NCI-H1417 treated with DMSO at 0.1 percent for 48 hours (cell line): ENCODE measurements at places on chromosomes 11 and 22.

DNA sequence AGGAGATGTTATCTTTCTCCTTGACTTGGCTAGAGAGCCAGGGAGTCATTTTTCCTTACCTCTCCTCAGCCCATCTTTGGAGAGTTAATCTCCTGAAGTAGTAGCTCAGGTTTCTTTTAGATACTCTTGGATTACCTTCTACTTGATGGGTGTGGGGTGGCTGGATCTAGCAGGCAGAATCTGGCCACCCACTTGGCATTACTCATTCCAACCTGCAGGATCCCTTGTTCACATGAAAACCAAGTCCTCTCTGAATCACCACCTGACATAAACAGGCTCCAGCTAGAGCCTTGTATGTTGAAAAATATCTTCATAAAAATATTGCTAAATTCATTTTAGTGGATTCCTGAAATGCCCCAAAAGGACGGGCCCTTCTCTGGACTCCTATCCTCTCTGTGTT is 250.6 kb upstream of the PLET1 start:
- DNase-seq, result no peak

DNA sequence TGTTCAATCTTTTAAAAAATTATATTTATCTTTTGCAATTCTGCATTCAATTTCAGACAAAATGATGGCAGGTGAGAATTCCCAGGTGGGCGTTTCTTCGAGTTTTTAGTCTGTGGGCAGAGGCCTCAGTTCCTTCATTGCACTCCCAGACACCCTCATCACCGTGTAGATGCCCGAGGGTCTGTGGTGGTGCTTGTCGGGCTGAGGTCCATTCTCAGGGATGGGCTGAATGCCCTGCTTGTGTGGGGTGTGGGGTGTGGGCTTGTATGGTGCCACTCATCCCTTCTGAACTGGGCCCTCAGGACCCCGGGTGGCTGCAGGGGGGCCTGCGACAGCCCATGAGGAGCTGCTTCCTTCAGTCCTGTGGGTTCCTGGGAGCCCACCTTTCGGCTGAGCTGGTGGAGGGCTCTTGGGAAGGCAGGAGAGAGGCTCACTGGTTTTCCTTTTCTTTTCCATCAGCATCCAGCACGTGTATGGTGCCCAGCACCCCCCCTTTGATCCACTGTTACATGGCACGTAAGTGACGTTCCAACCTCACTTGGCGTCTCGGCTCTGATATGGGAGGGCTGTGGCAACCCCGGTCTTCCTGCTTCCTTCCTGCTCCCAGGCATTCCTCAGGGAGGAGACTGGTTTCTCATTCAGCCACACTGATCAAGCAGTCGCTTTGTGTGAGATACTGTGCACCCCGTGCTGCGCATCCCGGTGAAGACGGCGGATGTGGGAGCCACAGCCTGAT is 29.8 kb downstream of the TBC1D22A start:
- no peak for DNase-seq

- no peak for DNase-seq
Measured at GRCh38 chr22:44191036-44191454, 10.3 kb downstream of the PARVG start.

DNA sequence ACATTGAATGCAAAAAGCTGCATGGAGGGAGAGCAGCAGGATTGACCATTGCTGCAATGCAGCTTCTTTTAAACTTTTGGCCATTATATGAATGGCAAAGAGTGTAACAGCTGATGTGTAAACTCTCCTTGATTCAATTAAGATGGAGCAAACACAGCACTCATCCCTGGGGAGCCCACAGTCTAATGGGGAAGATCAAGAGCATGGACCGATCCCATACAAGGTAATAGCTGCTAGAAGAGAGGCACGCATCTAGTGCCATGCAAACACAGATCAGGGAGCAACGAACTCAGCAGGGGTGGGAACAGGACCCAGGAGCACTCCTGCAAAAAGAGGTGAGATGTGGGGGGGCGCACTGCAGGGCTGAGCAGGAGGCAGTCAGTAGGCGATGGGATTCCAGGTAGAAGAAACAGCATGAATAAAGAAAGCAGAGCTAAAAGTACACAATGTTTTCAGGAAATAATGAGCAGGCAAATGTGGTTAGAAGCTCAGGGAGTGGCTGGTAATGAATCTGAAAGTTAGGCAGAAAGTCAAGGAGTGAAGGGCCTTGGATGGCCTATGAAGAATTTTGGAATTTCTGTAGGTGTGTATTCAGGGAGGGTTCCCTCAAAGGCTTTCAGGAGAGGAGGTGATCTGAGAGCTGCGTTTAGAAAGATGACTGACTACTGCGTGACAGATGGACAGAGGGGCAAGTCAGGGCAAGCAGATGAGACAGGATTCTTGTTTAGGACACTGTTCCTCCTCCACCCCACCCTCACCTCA is 17.2 kb upstream of the BMAL1 start:
- no peak for DNase-seq

GRCh38 chr11:84384731-84385130 is 1098.6 kb upstream of the CCDC90B start:
- DNase-seq, result no peak

GRCh38 chr11:63445118-63445517 is 45.8 kb downstream of the PLAAT5 start:
- DNase-seq, result no peak

- no peak for DNase-seq
Measured at GRCh38 chr11:59769111-59769510, 13.9 kb downstream of the STX3 start.

GRCh38 chr11:116207019-116207418 is 565.8 kb downstream of the BUD13 start:
- DNase-seq, result no peak

DNA sequence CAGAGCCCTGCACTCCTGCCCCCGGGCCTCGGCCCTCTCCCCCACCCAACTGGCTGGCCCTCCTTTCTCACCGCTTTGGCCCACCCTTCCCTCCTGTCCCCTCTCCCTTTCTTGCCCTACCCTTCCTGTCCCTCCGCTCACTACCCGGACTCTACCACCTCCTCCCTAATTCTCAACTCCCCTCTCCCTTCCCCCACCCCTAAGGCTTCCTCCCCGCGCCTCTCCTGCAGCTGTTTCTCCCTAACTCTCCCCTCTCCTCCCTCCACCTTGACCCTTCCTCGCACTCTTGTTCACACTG is 421 bp downstream of the SLC15A3 start:
- DNase-seq, result no peak

DNA sequence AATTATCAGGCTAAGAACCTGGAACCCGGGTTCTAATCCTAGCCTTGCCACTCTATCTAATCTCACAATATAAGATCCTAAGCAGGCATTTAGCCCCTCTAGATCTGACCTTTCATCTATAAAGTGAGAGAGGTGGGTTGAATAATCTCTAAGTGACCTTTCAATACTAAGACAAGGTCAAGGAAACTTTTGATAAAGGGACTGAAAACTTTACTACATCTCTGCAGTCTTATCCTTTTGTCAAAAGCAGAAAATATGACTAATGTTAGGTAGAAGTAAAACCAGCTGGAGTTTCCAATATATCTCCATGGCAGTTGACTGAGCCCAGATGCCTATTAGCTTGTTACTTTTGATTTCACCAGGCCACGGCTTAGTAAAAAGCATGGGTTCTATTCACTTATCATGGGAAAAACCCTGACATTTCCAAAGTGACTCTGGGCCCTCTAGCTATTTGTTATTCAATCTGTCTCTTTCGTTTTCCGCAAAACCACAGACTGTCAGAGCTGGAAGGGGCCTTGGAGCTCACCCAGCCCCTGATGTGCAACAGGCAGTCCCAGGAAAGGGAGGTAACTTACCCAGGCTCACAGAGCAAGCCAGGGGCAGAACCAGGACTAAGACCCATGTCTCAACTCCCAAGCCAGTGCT is 75.8 kb downstream of the RAB30 start:
- DNase-seq, result no peak

GRCh38 chr22:45948081-45948648 is 28.8 kb downstream of the WNT7B start:
- DNase-seq, result no peak

- DNase-seq, result no peak
Measured at GRCh38 chr22:29166180-29166579, 39.5 kb upstream of the EMID1 start.

DNA sequence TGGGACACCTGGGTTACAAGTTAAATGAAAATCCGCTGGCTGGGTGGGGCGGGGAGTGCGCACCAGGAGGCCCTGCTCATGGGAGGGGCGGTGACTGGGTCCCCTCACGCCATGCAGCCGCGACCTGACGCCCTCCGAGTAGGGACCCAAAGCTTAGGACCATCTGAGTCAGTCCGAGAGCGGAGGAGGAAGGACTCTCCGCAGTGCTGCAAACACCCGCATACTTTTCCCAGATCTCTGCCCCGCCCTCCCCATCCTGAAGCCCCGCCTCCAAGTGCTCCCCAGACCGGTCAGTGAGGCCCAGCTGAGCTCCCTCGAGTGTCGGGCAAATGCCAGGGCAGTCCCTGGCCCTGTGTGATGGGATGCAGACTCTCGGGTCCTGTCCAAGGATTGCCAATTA is 6.6 kb upstream of the FLI1 start:
- DNase-seq, result no peak

DNA sequence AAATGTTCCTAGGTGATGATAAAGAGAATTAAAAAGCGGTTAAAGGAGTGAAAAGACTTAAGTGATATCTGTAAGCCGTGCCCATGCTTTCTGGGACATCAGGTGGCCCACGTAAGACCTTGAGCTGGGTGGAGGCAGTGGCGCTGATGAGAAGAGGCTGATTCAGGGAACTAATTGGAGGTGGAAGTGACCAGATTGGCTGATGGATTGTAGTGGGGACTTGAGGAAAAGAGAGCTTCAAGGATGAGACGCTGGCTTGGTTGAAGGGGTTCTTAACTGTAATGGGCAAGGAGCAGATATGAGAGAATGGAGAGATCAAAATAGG is 69.1 kb upstream of the EP300 start:
- no peak for DNase-seq

DNA sequence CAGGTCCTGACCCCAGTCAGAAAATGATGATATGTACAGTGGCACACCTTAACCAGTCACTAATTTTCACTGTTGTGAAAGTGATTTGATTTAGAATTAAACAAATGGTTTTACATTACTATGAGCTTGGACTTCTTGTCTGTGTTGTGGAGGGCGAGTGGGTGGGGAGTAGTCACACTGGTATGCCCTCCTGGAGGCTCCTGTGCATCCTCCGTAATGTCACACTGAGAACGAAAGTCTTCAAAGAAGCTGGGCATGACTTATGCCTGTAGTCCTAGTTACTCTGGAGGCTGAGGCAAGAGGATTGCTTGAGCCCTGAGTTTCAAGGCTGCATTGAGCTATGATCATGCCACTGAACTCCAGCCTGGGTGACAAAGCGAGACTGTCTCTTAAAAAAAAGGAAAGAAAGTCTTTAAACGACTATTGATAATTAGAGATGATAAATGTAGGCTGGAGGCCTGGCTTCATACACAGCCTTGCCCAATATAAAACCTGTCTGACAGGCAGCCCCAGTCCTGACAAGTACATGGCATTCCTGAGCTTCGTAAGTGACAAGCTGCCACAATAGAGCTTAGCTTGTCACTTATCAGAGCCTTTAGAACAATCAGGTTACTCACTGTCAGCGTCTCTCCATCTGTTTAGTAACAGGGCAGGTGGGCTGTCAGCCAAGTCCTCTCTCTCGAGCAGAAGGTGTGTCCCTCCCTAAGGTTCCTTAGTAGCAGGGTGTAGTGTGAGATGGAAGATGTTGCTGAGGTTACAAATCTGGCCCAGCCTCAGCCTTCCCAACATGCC is 5.0 kb upstream of the LIMK2 start:
- DNase-seq, result no peak

- no peak for DNase-seq
Measured at GRCh38 chr11:70397336-70397982, 870 bp upstream of the CTTN start.

- DNase-seq, result no peak
Measured at GRCh38 chr11:121964591-121964990, 151.4 kb downstream of the BLID start.

- DNase-seq, result no peak
Measured at GRCh38 chr22:29840498-29840897, 2.4 kb upstream of the ASCC2 start.

DNA sequence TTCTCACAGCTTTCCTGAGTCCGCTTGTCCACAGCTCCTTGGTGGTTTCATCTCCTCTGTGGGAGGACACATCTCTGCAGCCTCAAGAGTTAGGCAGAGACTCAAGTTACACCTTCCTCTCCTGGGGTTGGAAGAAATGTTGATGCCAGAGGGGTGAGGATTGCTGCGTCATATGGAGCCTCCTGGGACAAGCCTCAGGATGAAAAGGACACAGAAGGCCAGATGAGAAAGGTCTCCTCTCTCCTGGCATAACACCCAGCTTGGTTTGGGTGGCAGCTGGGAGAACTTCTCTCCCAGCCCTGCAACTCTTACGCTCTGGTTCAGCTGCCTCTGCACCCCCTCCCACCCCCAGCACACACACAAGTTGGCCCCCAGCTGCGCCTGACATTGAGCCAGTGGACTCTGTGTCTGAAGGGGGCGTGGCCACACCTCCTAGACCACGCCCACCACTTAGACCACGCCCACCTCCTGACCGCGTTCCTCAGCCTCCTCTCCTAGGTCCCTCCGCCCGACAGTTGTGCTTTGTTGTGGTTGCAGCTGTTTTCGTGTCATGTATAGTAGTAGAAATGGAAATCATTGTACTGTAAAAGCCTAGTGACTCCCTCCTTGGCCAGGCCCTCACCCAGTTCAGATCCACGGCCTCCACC is 11.7 kb downstream of the RASD2 start:
- DNase-seq, result no peak

DNA sequence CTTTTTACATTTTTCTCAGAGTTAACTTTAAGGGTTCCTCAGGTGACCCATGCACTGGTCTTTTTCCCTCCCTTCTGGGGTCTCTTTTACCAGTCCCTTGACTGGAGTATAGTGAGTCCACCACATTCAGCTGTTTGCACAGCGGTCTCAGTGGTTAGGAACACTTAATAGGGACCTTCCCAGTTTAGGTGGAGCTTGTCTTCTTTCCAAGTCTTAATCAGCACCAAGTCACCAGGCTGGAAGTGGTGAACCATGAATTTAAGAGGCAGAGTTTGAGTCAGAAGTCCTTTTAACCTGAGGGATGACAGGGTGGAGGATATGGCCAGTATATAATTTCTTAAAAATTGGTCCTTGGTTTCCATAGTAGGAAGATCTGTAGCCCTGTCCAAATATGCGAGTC is 349.7 kb upstream of the MPPED2 start:
- DNase-seq, result no peak

DNA sequence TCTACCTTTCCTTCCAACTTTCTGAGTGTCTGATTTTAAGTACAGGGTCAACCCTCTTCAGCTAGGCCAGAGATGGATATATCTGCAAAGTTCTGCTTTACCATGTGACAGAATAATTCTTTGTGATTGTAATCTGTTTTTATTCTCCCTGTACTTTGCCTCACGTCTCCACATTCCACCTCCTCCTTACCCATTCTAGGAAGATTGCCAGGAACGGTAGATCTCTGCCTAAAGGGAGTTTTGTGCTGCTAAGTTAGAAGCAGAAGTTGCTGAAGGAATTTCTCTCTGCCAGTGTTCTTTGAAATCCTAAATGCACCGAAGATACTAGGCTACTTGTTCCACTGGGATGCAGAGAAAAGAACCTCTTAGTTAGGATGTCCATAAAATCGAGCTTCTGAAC is 20.7 kb upstream of the FAM181B start:
- no peak for DNase-seq

- DNase-seq, result no peak
Measured at GRCh38 chr11:103800406-103801114, 235.9 kb upstream of the DDI1 start.
